Fibroblast of skin of left quadriceps (primary cell): ENCODE measurements at places on chromosomes 1 and 21.

DNA sequence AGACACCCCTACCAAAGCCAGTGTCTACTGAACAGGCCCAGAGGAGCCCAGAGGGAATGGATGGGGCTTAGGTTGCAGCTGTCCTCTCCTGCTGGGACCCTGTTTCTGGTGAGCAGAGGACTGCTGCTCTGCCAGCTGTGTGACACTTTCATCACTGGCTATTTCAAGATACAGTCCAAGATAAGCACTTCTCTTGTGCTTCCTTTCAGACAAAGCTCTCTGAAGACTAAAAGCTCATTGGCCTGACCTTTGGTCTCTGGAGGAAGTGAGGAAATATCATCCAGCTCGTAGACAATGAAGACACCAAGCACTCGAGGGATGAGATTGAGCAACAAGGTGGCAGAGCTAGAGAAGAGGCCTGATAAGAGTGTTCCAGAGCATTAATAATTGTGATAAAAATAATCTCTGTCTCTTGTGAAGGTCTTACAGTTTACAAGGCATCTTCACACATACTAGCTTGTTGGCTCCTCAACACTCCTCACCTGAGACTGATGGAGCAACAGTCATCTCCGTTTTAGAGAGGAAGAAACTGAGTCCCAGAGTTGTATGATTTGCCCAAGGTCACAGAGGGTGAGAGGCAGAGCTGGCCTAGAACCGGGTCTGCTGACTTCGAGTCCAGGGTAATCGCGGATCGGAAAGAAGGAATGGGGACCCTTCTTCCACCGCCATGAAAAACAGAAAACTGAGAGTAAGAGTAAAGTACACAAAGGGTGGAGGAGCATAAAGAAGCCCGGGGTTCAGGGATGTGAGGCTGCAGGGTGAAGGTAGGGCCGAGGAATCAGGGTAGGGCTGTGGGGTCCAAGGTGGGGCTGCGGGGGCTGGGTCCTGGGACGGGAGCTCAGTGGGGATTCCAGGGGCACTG is 666 bp downstream of the PAFAH2 start:
- no peak for DNase-seq

GRCh38 chr1:207646944-207647579 is 2.1 kb downstream of the CR1L start:
- DNase-seq = no peak

DNA sequence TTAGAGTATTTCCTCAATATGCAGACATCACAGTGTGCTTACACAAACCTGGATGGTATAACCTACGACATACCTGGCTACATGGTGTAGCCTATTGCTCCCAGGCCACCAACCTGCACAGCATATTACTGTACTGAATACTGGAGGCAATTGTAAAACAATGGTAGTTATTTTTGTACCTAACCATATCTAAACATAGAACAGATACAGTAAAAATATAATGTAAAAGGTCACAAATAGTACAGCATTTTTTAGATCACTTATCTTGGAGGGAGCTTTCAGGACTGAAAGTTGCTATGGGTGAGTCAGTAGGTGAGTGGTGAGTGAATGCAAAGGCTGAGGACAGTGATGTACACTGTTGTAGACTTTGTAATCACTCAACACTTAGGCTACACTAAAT is 492.3 kb downstream of the MRPL39 start:
- no peak for DNase-seq

GRCh38 chr1:111475701-111476100 is 1.9 kb downstream of the C1orf162 start:
- no peak for DNase-seq

GRCh38 chr1:1889090-1889750 is 1.7 kb downstream of the GNB1 start:
- DNase-seq = no peak

- no peak for DNase-seq
Observed at GRCh38 chr1:99645699-99646531, at the start of gene PALMD. TSS of gene PALMD (plus strand) at chr1:99646113. CDS start at chr1:99646318, 205 bp downstream.

- DNase-seq = no peak
Observed at GRCh38 chr1:30001011-30001731, 722.2 kb downstream of the MATN1 start.
